Stimulated activated CD4-positive, alpha-beta T cell treated with anti-CD3 and anti-CD28 coated beads, TNF-alpha, amount 100 ng/mL, for 1 hour (primary cell): ENCODE measurements at places on chromosomes 12 and 14.

GRCh38 chr14:23327947-23328744, 6.9 kb downstream of the PABPN1 start:
- DNase-seq = peak; percentile 34

DNA sequence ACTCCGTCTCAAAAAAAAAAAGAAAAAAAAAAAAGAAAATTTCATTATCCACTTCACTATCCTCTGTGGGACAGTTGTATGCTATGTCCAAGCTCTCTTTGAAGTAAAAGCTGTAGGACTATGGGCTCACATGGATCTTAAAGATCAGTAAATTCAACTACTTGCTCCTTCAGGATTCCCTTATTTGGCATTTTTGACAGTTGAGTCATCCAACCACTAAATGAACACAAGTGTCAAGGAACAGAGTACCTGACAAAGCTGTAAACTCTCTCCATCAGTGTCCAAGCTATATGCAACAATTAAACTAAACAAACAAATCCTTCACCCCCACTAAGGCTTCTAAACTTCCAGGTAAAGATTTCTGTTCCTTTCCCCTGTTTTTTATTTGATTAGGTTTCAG, 177.0 kb downstream of the CEP128 start:
- no peak for DNase-seq

DNA sequence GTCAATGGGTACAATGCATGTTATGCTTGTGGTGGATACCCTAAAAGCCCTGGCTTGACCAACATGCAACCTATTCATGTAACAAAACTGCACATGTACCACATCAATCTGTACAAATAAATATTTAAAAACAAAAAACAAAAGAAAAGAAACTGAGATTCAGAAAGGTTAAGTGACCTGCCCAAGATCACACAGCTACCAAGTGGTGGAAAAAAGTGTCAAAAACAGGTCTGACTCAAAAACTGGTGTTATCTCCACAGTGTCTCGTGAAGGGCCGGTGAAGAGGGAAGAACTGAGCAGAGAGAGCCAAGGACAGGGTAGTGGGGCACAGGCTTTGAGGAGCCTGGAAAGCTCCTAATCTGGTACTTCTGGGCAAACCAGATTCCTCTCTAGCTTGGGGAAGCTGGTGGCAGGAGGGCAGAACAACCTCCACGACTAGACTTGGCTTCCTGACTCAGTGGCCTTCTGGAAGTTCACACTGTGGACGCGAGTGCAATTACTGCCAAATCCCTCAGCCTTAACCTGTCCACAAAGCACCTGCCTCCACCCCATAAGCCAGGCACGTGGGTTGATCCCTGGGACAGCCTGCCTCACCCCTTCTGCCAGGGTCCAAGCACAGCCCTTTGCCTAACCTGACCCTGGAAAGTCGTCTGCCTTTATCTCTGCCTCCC, 15.6 kb downstream of the ZBTB39 start:
- DNase-seq = no peak

GRCh38 chr12:62686938-62687337, 220.3 kb downstream of the MON2 start:
- no peak for DNase-seq

DNA sequence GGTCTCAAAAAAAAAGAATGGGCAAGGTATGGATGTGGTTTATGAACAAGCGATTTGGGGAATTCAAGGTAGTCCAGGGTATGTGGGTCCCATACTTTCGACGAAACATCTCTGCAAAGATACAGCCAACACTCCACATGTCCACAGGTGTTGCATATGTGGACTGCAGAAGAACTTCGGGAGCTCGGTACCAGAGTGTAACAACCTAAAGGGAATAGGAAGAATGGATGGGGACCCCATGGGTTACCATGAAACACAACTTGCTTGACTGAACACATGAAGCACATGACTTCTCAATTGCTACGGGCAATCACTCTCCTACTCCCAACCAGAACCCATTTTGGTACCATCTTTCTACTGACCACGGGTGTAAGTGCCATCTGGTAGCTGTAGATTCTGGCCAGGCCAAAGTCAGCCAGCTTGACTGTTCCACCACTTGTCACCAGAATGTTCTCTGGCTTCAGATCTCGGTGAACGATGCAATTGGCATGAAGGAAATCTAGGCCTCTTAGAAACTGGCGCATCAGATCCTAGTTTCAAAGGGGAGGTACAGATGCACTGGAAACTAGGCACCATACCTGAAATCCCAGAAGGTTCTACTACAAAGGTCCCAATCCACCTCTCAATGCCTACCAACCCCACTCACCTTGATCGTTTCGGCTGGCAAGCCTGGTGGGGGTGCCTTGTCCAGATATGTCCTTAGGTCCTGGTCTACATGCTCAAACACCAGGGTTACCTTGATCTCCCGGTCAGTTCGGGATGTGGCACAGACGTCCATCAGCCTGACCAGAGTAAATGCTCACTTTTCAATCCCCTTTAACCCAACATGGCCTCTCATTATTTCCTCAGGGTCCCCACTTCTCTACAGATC, 1.3 kb downstream of the CDK4 start:
- no peak for DNase-seq

DNA sequence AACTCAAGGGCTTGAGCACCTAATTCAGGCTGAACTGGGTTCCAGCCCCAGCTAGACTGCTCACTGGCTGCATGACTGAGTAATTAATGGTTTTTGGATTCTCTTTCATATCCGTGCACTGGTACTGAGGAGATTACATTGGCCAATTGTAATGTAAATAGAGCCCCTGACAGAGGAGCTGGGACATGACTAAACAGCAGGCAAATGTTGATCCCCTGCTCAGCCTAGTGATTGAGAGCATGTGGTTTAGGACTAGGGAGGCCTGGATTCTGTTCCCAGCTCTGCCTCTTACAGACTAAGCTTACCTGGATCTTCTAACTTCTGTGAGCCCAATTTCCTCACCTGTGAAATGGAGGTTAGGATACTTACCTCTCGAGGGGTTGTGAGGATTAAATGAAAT, 204.3 kb downstream of the ESR2 start:
- DNase-seq = no peak

GRCh38 chr12:124035163-124035562, 62.1 kb downstream of the ZNF664 start:
- no peak for DNase-seq

DNA sequence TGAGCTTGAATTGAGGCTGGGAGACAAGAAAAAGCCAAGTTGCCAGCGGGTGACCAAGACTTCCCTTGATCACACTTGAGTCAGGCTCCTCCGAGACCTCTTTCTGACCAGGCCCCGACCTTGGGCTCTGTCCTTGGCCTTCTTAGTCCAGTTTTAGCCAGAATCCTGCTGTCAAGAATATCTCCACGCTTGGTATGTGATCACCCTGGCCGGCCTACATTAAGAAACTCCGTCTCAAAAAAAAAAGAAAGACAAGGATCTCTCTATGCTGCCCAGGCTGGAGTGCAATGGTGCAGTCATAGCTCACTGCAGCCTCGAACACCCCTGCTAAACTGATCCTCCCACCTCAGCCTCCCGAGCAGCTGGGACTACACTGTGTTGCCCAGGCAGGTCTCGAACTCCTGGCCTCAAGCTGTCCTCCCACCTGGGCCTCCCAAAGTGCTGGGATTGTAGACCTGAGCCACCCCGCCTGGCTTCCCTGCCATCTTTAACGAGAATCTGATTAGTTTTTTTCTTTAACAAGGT, 1.0 kb upstream of the ITPK1 start:
- no peak for DNase-seq

DNA sequence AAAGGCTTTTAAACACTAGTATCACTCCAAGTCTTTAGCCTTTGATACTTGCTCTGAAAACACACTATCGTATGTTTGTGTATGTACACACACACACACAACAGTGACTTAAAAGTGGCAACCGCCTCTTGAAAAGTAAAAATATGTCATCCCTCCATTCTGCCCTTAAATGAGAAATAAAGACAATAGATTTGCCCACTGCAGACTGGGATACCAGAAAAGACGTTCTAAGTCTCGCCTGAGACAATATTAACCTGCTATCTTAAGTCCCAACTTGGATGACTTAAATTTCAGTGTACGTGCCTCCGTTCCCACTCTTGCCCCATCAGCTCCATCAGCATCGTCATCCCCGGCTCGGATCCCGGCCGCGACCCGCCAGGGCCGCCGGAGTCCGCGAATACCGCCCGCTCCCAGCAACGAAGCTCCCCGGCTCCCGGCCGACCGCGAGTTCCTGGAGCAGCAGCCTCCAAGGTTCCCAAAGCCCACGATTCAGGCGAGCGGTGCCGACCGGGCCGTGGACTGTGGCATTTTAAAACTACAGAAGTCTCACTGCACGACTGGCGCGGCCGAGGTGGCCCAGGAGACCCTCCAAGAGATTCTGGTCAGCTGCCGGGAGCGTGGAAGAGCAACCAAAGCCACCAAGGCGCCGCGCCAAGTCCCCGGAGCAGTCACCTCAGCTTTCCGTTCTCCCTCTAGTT, 2.8 kb upstream of the ARID2 start:
- no peak for DNase-seq

DNA sequence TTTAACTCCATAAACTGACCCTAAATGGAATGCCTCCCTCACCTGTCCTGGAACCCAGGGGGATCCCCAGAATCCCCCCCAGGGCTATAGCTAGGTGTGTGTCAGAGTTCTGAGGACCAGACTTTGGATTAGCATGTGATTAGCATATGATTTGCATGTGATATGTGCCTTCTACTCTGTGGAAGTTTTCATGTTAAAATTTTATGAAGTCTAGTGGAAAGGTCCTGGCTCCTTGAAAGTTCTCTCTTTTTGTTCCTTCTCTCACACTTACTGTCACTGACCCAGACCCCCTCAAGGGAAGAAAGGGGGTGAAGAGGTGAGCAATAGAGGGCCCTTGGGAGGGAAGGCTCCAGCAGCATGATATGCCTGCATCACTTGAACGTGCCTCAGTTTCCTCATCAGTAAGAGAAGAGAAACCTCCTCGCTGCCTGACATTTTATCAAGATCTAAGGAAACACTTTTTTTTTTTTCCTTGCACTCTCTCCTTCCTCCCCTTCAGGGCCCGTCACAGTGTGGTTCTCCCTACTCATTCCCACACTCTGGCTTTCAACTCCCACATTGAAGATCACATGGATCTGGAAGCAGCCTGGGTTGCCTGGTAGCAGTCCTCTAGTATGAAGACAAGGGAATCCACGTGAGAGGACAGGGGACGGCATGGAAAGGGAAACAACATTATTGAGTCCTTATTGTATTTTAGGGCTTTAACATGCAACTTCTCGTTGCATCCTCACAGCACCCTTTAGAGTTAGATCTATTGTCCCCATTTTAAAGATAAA, 3.3 kb upstream of the C1QL4 start:
- DNase-seq = no peak

DNA sequence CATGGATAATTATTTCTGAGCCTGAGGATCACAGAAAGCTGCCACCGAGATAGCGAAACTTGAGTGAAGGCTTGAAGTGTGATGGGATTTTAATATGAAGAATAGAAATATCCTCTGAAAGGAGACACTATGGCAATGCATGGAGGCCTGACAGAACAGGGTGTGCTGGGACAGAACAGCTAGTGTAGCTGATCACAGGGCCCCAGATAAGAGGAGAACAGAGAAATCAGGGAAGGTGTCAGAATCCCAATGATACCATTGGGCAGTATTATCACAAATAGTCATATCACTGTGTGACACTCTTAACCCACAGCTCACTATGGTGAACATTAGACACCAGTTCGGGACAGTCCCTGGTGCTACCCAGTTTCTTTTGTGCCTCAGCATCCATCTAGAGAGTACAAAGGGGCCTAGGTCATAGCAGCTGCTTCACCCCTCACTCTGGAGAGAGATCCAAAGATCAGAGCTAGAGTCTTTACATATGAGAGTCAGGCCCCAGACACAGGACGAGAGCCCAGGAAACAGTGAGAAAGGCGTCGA, 506 bp upstream of the OR10P1 start:
- DNase-seq = no peak

GRCh38 chr14:32559590-32559989, 230.5 kb downstream of the AKAP6 start:
- DNase-seq = no peak

DNA sequence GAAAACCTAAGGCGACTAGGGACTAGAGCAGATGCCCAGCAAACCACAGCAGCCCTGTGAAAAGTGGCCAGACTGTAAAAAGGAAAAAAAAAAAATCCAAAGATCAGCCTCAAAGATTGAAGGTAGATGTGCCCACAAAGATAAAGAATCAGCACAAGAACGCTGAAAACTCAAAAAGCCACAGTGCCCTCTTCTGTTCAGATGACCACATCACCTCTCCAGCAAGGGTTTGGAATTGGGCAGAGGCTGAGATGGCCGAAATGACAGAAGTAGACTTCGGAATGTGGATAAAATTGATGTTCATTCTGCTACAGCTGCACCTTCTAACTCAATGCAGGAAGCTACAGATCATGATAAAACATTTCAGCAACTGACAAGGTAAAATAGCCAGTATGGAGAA, 154.4 kb downstream of the GPHN start:
- DNase-seq = no peak

GRCh38 chr14:23577004-23577681, 1.4 kb downstream of the JPH4 start:
- DNase-seq = no peak

DNA sequence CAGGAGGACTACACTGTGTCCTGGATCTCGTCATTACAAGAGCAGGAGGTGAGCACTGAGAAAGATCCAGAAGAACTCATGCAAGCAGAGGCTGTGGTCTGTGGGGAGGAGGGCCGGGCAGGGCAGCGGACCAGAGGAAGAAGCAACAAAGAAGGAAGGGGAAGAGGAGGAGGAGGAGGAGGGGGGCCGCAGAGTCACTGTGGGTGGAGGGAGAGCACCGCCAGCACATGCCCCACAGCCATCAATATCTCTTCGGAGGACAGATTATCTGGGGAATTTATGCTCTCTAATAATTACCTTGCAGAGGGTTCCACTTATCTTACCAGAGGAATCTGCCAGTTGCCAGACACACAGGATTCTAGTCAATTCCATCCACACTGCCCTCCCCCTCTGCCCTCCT, 105.6 kb downstream of the DPF3 start:
- no peak for DNase-seq

DNA sequence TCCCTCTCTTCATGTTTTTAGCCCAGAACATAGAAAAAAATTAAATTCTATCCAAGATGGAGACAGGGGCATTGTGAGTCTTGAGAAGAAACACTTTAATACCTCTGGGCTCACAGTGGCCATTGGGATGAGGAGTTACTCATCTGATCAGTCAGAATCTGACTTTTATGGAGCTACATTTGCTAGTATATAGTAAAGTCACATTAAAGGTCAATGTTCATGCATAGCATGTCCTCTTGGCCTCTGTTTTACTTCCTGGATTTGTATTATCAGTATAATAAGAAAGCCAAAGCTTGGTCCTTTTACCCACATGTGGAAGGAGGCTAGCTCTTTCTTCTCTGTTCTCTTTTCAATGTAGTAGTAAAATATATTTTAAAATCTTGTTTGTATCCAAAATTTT, 93.6 kb upstream of the CNOT2 start:
- DNase-seq = no peak

GRCh38 chr12:20865873-20866272, 55.4 kb downstream of the SLCO1B3 start:
- no peak for DNase-seq
